ENCODE measurements at places on chromosomes 6 and 20.

- peak; percentile 8 for DNase-seq
Measured at GRCh38 chr20:34190679-34191090, 50.5 kb upstream of the ASIP start.

GRCh38 chr6:3750317-3751076 lies 1.0 kb downstream of the PXDC1 start:
- DNase-seq: no peak

GRCh38 chr6:35377002-35377401 lies 34.6 kb downstream of the PPARD start:
- DNase-seq: no peak

DNA sequence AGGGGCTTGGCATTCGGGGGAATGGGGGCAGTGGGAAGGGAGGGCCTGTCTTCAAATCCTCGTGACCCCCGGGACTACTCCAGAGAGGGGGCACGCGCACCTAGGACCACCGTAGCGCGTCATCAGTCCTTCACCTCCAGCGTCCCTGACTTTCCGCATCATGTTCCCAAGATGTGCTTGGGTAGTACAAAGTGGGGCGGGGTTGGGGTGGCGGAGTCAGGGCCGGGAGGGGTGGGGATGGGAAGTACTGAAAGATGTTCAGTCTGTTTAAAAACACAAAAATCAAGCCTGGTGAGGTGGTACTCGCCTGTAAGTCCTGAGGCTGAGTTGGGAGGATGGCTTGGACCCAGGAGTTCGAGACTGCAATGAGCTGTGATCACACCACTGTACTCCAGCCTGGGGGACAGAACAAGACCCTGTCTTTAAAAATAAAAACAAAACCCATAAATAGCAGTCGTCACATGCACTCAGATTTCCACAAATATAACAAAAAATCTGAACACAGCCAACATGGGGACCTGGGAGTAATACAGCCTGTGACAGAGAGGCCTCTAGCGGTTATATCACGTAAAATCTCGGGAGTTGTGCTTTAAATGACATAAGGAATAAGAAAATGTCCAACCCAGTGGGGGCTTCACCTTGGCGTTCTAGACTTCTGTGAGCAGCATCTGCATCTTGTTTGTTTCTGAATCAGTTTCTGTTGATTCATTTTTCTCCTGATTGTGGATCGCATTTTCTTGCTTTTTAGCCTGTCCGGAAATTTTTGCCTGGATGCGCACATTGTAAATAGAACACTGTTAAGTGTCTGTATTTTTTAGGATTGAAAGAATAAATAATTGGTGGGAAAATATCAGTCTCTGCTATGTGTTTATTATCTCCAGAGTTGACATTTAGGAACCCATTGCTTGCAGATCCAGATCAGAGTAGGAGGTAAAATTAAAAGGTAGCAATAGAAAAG lies 698 bp upstream of the LRP11 start:
- no peak for DNase-seq

Data from activated CD4-positive, alpha-beta T cell treated with anti-CD3 and anti-CD28 coated beads for 24 hours (primary cell).